ENCODE measurements at places on chromosomes 11 and 22. TPM values are rescaled to one million over a fixed set of nuclear protein-coding genes. Genes with fewer than 3 reads are reported as not detected.

DNA sequence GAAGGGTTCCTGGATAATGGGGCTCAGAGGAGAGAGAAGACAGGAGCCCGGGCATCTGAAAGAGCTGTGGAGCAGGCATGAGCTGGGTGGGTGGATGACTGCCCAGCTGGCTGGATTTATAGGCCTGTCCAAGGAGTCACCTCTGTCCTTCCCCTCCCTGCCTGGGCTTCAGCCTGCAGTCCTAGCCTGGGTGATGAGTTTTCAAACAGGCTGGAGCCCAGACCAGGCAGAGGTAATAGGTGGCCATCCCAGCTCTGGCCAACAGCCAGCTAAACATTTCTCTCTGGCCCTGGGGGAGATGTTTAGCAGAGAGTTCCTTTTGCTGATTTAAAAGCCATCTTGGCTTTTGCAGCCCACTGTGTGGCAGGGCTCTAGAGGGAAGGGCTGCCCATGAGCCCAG is 5.4 kb downstream of the C11orf96 start:
- DNase-seq: no peak

DNA sequence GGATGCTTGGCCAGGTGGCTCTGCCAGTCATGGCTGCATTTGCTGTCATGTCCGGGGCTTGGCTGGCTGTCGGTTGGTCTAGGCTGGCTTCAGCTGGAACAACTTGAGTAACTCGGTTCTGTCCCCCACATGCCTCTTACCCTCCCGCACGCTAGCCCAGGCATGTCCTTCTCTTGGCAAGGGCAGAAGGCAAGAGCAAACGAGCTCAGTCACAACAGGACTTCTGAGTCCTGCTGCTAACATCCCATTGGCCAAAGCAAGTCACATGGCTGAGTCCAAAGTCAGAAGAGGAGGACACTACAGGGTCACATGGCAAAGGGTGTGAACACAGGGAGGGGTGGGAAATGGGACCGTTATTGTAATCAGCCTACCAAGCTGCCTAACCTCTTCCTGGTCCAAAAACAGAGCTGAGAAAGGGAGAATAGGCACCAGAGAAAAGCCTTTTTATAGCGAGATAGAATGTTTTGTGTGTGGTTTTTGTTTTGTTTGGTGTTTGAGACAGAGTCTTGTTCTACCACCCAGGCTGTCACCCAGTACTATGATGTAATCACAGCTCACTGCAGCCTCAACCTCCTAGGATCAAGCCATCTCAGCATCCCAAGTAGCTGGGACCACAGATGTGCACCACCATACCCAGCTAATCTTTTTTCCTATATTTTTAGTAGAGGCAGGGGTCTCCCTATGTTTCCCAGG is 81.9 kb downstream of the MN1 start:
- peak; percentile 100 for DNase-seq

- DNase-seq: peak; percentile 87
Measured at GRCh38 chr22:23205339-23206049, 25.2 kb downstream of the BCR start.

The SLC25A45 gene
- 0.77 TPM for total RNA-seq

The KIF18A gene
- 0.51 TPM for total RNA-seq

DNA sequence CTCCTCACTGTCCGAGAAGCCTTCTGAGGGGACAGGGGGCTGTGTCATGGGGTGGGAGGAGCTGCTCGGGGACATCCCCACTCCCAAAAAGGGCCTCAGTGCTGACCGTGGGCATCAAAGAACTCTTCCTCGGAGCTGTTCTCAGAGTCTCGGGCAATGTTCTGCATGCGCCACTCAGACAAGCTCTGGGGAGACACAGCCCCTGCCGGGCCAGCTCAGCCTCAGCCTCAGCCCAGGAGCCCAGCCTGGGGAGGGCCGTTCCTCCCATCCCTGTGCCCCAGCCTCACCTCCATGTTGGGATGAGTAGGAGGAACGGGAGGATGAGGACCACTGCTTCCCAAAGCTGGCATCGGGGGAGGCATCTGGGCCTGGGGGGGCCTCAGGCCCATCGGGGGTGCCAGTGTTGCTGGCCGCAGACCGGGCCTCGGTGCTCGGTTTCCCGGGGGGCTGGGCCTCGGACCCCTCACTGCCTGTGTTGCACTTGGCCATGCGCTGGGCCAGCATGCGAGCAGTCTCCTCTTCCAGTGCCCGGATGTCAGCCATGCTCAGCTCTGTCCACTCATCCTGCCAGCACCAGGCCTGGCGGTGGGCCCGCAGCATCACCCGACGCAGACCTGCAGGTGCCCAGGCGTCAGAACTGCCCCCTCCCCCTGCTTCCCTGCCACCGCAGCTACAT is 5.2 kb downstream of the PITPNM1 start:
- DNase-seq: no peak

DNA sequence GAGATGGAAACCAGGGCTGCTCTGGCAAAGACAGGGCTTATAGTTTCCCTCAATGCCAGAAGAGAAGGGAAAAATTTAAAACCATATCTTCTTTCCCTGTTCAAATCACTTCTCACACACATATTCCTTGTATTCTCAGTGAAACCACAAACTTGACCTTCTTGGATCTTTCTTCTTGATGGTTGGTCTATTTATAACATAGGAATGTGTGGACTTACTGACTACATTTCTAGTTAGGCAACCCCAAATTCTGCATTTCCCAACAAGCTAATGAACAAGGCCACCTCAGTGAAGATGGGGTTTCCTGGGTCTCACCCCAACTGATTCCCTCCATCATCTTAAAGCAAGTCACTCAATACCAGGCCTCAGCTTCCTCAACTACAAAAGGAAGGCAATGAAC is 3.8 kb upstream of the QSER1 start:
- DNase-seq: no peak

The TRIM49D1 gene
- total RNA-seq: not detected

The OR2AT4 gene
- not detected for total RNA-seq

DNA sequence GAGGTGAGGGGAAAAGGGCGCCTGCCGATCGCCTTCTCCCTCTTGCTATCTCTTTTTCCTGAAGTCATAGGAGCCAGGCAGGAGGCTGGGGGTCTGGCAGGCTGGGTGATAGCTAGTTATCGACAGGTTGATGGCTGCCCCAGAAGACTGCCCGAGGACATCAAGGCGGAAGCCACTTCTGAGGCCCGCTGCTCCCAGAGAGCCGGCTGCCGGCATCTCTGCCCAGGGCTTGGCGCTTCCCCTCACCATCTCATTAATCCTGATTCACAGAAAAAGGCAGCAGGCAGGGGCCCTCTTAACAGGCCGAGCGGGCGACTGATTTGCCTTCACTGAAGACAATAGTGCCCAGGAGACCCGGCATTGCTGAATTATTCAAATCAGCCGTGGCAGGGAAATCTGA is 124.2 kb downstream of the MIAT start:
- no peak for DNase-seq

DNA sequence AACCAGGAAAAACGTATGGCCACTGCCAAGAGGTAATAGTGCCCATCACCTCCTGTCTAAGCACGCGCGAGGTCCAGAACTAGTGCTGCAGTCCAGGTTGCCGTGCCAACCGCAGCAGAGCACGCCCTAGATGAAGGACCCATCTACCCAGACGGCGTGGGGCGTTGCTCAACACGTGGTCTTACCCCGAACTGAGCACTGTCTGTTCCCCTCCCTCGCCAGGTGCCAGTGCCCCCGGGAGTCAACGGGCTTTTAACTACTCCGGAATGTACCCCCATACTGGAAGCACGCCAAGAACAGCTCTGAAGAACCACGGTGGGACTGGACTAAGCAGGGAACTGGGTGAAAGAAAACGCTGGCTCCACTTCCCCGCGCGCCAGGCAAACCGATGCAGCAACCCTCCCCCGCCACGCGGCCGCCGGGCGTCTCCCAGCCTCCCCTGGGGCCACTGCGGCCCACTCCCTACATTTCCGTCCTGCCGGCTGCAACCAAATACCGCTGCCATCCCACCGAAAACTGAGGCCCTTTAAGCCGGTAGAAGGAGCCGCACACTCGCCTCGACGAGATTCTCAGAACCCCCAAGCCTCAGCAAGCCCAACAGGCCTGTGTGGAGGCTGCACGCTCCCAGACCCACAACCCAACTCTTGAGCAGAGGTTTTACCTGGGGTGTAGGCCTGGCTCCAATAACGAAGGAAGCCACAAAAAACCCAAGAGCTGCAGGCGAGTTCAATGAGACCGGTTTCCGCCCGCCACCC is at the start of gene HSPA8:
Gene HSPA8 (minus strand): TSS at position 734 of the 755 bp plus-strand sequence. CDS start 812 bp downstream, outside the sequence.
- no peak for DNase-seq

GRCh38 chr22:48178536-48178935 is 1416.1 kb downstream of the TBC1D22A start:
- DNase-seq: no peak

The WEE1 gene
- total RNA-seq: 14.6 TPM

The BEST1 gene
- 3.7 TPM for total RNA-seq

The NRXN2 gene
- not detected for total RNA-seq

The PISD gene
- 28.7 TPM for total RNA-seq

The C11orf87 gene
- not detected for total RNA-seq

DNA sequence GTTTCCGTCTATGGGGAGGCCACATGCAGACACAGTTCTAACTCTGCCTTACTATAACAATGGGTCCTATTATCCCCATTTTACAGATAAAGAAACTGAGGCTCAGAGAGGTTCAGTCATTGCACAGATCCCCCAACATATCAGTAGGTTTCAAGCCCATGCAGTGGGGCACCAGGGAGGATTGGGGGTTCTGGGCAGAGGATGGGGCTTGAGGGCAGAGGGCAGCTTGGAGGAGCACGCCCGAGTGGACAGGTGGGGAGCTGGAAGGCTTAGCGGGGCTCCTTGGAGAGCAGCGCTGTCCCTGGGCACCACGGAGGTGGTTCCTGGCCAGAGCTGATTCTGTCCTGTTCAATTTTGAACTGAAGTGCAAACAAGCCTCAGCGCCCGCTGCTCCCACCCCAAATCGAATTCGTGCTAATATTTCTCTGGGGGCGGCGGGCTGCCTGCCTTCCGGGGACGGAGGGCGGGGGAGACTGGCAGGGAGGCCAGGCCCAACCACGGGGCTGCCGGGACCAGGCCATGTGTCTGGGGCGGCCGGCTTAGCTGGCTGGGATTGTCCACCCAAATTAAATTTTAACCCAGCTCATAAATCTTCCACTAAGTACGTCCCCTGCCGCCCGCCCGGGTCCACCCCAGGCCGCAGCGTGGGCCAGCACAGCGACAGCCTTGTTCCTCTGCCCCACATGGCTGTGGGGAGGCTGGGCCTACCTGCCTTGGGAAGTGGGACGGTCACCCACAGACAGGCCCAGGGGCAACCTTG is 49.4 kb downstream of the FLRT1 start:
- no peak for DNase-seq

The RIC3 gene
- 0.26 TPM for total RNA-seq

The MPEG1 gene
- not detected for total RNA-seq

DNA sequence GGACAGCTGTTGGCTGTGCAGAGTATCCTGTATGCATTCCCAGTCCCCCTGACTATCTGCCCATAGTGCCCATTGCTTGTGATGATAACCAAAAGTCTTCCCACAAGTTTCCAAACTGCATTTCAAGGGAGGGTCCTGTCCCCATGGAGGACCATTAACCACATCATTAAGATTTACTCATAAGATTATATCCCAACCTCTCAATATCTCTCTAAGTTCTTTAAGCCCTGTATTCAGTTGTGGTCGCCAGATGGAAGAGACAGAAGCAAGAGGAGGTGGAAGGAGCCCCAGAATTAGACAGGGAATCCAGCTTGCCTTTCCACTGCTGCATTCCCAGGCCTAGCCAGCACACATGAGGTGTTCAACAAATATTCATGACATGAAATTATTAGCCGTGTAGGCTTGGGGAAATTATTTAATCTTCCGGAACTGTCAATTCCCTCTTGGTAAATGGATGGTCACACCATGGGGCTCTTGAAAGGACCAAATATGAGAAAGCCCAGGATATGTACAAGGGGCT is 42.6 kb upstream of the TIMP3 start:
- no peak for DNase-seq

- DNase-seq: peak; percentile 75
Measured at GRCh38 chr11:75031224-75031753, 42.6 kb downstream of the NEU3 start.

The APOL1 gene
- total RNA-seq: 3.1 TPM

DNA sequence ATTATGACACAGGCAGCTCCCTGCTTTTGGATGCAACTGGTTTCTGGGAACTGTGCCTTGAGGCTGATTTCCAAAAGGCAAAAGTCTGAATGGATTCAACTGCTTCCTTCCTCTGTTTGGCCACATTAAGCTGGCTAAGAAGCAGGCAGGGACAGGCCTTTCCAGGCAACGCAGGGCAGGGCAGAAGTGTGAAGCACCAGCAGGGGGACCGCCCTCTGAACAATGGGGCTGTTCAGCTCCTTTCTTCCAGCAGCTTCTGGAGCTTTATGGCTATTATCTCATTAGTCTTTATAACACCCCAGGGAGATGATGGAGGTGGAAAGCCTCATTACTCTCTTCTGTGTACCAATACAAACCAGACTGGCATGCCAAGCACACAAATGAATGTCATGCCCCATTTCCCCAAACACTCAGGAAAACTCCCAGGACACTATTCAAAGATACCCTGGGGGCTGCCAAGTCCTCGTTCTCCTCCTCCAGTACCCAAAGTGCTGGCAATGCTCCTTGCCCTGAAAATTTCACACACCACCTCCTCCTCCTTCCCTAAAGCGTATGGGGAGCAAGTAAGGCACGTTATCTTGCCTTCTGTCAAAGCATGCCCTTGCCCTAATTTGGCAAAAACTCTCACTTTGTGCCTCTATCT is 21.3 kb downstream of the MORC2 start:
- peak; percentile 80 for DNase-seq

DNA sequence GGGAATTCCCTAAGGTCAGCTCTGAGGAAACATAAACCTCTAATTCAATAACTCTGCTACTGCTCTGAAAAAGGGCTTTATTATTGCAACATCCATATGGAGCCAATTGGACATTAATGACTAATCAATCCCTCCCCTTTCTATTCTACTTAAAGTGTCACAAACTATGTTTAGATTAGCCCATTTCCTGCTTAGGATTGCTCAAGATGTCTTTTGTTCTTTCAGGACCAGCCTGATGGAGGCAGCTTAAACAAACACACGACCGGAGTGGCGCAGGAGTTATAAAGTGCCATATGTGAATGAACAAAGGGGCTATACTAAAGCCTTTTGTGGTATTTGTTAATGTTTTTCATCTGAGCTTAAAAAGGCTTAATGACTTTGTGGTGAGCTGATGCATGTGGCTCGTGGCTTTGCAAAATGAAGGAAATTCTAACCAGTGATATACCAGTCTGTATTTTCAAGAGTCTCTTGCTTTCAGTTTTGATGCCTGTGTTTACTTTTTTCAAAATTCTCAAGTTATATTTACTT is 354.4 kb downstream of the SOX6 start:
- peak; percentile 96 for DNase-seq

DNA sequence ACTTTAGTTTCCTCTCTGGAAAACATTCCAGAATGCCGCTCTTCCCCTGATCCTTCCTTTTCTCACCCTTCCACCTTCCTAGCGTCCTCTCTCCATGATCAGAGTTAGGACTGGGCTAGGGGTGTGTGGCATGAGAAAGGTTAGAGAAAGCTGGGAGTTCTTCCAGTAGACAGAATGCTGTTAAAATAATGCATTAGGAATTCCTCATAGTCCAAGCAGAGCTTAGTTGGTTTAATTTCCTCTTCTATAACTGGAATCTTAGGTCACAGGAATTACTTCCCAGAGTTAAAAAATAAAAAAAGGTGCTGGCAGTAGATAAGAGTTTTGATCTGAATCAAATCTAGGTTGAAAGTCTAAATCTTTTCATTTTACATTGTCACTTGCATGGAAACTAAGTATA is 37.2 kb upstream of the ADORA2A start:
- DNase-seq: no peak

The MRPL23 gene
- total RNA-seq: 125 TPM
